Activated CD8-positive, alpha-beta memory T cell treated with anti-CD3 and anti-CD28 coated beads, Interleukin-2, amount 10 ng/mL, durations not matched to agents 7 days and 5 days (primary cell): ENCODE measurements at places on chromosomes 5 and 9.

DNA sequence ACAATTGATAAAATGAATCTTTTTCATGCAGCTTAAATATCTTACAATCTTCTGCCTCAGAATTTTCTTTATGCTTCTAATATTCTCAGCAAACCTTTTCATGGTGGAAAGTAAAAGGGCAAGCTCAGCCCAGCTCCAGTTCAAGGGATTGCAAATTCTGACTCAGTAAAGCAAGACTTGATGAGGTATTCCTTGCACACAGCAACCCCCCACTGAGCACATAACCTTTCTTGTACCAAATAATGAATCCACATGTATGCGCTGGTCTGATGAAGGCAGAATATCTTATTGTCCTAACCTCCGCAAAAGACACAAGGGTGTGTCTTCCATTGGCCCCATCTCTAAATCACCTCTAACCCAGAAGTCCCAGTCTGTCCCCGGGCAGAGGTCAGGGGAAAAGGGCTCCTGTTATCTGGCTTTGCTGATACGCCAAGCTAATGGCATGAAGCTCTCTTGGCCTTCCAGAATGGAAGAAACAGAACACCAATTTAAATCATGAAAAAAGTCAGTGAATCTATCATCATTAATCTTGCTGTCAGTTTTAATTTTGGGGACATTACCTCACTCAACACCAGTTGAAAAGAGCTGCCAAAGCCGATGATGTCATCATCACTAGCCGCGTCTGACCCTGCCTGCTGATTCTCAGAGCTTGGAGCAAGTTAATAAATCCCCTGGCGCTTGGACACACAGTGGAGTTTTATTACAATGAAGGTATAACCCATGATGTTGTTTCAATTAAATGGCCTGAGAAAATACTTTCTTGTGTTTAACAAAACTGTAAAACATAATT is 592.5 kb upstream of the CLINT1 start:
- no peak for DNase-seq

DNA sequence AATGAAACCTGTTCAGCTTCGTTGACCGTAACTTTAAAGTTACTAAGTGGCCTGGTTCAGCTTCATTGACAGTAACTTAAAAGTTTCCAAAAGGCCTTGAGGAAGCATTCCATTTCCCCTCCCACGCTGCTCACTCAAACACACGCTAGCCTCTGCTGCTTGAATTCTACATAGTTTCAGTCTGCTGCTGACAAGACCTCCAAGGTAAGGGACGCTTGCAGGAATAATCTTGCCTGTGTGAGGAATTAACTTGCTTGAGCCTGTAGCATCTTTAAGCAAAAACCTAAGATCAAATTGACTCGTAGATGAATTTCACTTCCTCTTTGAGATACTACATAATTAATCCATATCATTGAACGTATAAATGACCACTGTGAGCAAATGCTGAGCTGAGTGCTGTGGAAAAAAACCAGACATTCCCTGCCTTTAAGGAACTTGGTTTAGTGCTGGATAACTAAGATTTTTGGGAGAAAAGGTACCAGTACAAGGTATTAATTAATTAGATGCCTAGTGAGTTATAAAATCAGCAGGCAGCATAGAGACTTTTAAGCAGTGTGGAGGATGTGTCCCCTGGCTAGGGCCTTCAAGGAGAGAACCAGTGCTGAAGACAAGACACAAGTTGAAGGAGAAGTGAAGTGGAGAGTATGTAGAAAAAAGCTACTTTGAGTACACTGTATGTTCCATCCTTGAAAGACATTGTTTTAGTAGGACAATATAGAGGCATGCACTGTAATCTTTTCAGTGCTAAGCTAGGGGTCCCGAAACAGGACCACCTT is 39.2 kb downstream of the GRAMD2B start:
- no peak for DNase-seq

GRCh38 chr5:173618927-173619519 is 2.6 kb upstream of the BOD1 start:
- peak; percentile 50 for DNase-seq

DNA sequence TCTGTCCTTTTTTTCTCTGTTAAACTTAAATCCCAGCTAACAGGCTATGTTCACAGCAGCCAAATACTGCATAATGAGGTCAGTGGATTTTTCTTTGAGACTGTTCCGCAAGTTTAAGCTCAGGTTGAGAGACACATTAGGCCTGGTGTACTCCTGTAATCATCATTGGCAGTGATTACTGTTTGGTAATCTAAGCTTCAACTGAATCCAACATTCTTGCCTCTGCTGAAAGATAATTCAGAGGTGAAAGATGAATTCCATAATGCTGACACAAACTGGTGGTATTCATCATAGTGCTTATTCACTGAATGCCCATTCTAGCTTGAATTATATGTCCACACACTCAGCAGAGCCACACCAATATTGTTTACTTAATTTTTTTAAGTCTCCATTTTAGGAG is 108.5 kb downstream of the NFIB start:
- DNase-seq = no peak

DNA sequence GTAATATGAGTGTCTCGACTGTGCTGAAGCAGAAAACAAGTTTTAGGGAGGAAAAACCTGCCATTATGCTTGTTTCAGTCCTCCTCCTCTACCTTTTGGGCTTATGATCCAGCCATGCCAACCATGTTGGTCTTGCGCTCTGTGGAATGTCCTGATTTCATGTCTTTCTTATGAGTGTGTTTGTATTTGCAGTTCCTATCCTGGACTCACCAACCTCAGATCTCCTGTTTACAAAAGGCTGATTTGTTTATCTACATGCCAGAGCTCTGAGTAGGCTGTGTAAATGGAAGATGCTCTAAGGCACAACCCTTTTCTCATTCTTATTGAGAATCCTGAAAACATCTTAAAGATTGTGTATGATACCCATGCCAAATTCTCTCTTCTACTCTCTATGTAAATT is 138.6 kb downstream of the ARHGEF28 start:
- no peak for DNase-seq

- DNase-seq = no peak
These were observed 31.6 kb upstream of the F2RL1 start for GRCh38 chr5:76787237-76787636.

DNA sequence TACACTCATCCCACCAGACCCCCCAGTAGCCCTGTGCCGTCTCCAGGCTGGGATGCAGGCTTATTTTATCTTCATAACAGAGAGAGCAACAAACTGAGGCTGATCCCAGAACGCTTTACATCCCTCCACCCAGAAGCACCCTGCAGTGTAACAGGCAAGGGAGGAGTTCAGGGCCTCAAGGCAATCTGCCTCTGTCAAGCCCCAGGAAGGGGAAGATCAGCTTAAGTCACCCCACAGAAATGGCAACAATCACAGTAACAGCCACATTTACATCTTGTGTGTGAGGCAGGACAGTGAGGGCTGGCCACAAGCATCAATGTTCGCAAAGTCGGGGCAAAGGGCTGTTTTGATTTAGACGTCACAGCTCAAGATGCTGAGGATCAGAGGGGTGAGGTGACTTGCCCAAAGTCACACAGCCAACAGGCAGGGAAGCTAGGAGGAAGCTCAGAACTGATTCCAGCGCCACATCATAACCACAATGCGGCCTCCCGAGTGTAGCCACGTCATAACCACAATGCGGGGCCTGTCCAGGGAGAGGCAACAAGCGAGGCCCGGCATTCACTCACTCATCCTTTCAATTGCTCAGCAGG is 14.4 kb downstream of the STK10 start:
- peak; percentile 90 for DNase-seq

DNA sequence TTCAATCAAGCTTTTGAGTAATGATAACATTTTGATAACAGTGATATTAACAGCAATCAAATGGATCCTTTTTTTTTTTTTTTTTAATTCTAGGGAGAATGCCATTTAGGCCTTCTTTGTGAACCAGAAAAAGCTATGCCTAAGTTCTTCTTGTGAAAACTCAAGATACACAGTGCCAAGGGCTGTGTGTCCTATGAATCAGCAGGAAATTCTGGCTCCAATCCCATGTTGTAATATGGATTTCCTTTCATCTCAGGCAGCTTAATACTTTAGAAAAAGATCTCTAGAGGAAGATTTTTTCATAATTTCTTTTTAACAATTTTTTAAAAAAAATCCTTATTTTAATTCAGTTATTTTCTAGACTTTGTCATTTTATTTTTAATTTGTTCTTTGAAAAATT is 96.1 kb downstream of the NUDT12 start:
- no peak for DNase-seq

GRCh38 chr9:105484226-105484625 is 36.4 kb downstream of the FSD1L start:
- no peak for DNase-seq

GRCh38 chr9:89413963-89414638 is 83.8 kb downstream of the SEMA4D start:
- no peak for DNase-seq

DNA sequence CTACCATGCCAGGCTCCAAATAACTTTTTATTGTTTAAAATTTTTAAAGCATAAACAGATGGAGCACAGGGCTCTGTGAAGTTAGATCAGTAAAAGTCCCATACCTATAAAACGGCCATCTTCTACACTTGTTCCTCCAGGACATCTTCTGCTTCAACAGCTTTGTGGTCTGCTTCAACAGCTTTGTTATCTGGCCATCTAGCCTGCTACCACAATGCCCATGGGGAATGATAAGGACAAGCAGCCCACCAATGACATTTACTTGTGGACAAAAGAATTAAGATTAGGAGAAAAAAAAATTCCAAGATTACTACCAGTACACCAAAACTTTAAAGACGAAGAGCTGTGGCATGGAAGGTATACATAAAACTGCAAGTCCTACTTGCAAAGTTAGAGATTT is 2.2 kb upstream of the VPS13A start:
- DNase-seq = no peak

GRCh38 chr5:337563-338130 is 16.1 kb downstream of the AHRR start:
- DNase-seq = no peak

- no peak for DNase-seq
These were observed 56.2 kb upstream of the APC start for GRCh38 chr5:112681481-112681908.

DNA sequence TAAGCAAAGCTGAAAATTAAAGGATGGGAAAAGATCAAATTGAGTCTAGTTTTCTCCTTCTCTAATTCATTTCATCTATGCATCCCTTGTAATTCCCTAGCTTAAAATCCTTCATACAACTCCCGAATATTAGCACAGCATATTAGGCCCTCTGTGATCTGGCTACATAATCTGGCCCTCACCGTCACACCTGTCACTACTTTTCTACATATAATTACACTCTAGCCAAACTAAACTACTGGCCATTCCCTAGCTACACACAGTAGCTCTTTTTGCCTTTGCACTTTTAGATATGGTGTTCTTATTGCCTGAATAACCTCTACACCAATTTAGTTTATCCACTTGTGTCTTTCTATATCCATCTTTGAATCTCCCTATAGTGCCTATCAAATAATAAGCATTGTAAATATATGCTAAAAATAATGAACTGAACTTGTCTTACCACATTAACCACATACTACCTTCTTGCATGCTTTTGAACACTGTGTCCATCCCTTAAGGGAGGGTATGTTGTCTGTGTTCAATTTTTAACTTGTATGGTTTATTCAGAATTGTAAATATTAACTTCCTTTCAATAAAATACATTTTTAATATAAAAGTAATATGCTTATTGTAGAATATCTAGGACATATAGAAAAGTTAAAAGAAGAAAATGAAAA is 15.9 kb downstream of the RANBP6 start:
- no peak for DNase-seq

- no peak for DNase-seq
These were observed 75.7 kb upstream of the SH3GL2 start for GRCh38 chr9:17503196-17503595.

DNA sequence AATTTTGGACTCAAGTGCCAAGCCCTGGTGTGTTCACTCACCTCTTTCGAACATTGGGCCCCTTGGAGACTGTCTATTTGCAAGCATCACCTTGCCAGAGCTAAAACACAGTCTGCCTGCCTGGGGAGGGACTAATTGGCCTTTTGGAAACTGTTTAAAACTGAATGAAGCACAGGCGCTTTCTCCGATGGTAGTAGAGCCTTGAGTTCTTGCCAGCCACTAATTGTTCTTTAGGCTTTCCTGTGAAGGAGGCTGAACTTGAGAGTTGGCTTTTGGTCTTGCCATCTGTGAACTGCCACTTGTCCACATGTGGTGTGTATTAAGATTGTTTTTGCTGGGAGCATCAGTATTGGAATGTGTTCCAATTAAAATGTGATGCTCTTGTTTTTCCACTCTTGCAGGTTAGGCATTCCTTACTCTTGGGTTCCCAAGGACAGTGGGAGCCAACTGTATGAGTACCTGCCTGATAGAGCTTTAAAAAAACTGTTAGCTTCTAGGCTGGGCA is 26.0 kb downstream of the GARNL3 start:
- DNase-seq = no peak

DNA sequence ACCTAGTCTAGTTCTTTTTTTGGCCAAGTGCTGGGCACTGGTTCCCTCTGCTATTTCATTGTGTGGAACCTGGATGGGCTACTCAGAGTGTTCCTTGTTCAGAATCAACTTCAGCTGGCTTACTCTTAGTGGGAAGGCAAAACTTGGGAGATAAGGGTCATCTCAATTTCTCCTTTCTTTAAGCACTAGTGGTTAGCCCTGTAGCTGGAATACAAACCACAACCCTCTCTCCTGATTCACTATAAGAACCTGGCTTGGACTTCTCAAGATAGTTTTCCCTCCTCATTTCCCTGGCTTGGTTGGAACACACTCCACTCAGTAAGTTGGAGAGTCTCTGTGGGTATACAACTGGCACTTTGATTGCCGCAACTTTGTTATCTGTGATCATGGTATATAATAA is 35.1 kb downstream of the GRIA1 start:
- DNase-seq = no peak

- DNase-seq = no peak
These were observed 241.7 kb upstream of the NR4A3 start for GRCh38 chr9:99579964-99580363.

DNA sequence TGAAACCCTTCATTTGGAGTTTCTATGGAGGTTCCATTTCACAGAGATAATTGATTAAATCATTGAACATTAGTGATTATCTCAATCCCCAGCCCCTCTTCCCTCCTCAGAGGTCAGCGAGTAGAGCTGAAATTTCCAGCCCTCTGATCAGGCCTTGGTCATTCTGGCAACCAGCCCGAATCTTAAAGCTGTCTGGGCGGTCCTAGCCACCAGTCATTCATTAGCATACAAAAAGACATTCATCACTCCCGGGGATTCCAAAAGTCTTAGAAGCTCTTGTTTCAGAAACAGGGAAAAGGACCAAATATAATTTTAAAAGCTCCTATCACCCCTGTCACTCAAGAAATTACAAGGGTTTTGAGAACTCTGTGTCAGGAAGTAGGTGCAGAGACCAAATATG is 41.3 kb downstream of the ZNF474 start:
- no peak for DNase-seq

DNA sequence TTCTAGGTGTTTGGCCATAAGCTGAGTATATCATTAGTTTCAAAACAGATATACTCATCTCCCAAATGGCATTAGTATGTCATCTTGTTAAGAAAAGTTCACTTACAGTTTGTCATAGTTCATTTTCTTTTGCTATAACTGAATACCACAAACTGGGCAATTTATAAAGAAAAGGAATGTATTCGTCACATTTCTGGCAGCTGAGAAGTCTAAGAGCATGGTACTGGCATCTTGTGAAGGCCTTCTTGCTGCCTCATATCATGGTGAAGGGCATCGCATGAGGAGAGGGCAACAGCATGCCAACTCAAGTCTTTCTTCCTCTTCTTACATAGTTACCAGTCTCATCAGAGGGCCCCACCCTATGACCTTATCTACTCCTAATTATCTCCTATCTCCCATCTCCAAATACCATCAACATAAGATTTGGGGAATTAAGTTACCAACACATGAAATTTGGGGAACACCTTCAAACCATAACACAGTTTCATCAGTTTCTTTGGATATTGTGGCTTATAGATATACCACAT is 20.4 kb upstream of the ITGA1 start:
- no peak for DNase-seq

- no peak for DNase-seq
These were observed 61.5 kb downstream of the NR3C1 start for GRCh38 chr5:143341807-143342570.
